ENCODE measurements at places on chromosomes 11 and 22.

DNA sequence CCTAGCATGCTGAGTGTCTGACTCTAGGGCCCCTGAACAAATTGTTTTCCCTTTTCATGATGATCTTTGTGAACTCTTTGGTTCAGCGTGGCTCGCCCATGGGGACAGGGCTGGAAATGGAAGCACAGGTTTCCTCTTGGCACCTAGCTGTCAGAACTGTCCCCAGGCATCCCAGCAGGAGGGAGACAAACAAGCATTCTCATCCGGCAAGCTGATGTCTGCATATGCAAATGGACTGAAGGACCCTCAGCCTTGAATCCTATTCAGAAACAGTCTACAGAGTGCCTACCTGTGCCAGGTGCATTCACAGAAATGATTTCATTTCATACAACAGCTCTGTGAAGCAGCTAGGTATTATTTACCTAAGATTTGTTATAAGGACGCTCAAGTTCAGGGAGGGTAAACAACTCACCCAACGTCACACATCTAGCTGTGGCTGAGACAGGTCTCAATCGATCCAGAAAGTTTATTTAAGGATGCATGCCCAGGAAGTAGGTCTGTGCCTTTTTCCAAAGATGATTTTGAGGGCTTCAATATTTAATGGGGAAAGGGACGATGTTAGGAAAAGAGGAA is 176.4 kb downstream of the KIRREL3 start:
- peak; percentile 99 for DNase-seq

DNA sequence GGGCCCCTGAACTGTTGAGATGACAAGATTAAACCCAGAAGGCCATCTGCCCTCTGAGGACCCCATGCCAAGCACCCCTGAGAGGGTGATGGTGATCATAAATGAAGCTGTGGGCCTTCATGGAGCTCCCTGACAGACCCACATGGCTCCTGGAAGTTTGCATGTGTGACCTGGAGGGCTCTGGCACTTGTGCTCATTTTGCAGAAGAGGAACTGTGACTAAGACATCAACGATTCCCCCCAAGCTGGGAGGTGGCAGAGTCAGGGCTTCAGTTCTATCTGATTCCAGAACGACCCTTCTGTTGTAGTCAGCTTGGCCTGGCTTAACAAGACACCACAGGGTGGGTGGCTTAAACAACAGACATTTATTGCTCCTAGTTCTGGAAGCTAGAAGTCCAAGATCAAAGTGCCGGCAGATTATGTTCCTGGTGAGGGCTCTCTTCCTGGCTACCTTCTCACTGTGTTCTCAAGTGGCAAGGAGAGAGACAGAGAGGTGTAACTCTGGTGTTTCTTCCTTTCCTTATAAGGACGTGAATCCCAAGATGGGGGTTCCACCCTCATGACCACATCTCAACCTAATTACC is 46.4 kb upstream of the CD82 start:
- no peak for DNase-seq

- DNase-seq: no peak
Observed at GRCh38 chr11:128824191-128825049, 42.7 kb downstream of the KCNJ1 start.

- DNase-seq: no peak
Observed at GRCh38 chr11:93686226-93686625, 24.7 kb downstream of the CEP295 start.

DNA sequence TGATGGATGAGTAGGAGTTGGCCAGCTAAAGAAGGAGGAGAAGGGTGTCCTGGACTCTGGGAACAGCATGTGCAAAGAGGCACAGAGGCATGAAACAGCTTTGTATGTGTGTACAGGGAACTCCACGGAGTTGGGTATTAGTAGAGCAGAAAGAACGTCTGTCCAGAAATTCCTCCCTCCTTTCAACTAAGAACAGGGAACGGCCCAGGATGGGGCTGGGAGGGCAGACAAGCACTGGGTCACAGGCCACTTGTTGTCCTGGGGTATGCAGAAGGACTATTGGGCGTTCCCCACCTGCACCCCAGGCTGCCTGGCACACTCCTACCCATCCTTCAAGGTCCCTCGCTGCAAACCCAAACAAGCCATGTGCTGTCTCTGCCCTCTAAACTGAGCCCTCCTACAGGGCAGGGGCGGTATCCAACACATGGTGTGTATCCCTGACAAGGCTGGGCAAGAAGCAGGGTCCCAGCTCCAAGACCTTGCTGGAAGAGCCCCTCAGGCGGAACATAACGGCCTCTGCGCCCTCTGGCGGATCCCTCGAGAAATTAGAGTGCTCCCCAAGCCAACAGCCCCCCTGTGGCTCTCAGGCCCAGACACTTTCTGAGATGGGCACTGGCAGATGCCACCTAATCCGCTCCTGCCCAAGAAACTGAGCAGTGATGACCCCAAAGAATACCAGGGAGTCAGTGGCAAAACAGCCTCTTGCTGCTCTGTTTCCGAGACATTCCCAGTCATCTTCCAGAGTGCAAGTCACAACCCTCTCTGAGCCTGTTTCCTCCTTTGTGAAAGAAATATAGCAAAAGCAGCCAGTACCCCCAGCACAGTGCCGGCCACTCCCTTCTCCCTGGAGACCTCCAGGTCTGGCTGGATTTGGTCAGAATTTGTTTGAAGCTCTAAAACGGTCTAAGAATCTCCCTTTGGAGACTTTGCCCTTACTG is 1.6 kb upstream of the ELFN2 start:
- DNase-seq: no peak

- no peak for DNase-seq
Observed at GRCh38 chr11:29100967-29101366, 915.9 kb downstream of the KCNA4 start.

DNA sequence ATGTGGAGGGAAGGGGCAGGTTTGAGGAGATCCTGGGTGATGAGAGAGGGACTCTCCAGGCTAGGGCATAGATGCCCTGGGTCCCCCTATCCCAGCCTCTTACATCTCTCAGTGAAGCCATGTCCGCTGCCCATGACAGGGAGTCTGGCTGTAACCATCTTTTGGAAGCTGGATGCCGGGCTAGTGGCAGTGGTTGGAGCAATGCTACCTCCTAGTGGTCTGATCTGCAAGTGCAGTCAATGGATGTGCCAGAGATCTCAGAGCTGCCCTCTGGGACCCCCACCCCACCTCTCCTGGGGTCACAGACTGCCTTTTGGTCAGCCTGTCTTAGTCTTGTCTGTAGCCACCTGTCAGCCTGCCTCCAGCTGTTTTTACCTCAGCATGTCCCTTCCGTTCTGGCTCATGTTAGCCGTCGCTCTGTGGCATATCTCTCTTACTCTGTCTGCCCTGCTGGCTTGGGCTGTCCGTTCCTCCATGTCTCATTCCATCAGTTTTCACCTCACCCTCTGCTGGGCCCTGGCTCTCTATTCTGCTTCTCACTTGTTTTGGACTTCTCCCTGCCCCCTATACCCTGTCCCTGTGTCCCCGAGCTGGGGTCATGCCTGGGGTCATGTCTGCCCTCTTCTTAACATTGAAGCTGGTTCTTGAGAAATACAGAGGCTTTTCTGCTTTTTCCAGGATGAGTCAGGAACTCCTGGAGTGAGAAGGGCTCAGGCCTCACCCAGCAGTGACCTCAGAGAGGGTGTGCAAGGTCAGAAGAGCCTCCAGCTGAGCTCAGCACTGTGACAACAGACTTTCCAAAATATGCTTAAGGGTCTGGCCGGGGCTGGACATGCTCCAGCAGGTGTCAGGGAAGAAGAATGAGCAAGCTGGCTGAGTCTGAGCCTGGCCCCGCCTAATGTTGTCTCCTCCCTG is 52.0 kb upstream of the THY1 start:
- peak; percentile 35 for DNase-seq

GRCh38 chr11:78898266-78898775 is 323.7 kb upstream of the NARS2 start:
- no peak for DNase-seq

- no peak for DNase-seq
Observed at GRCh38 chr22:46789992-46790391, 27.5 kb downstream of the TBC1D22A start.

DNA sequence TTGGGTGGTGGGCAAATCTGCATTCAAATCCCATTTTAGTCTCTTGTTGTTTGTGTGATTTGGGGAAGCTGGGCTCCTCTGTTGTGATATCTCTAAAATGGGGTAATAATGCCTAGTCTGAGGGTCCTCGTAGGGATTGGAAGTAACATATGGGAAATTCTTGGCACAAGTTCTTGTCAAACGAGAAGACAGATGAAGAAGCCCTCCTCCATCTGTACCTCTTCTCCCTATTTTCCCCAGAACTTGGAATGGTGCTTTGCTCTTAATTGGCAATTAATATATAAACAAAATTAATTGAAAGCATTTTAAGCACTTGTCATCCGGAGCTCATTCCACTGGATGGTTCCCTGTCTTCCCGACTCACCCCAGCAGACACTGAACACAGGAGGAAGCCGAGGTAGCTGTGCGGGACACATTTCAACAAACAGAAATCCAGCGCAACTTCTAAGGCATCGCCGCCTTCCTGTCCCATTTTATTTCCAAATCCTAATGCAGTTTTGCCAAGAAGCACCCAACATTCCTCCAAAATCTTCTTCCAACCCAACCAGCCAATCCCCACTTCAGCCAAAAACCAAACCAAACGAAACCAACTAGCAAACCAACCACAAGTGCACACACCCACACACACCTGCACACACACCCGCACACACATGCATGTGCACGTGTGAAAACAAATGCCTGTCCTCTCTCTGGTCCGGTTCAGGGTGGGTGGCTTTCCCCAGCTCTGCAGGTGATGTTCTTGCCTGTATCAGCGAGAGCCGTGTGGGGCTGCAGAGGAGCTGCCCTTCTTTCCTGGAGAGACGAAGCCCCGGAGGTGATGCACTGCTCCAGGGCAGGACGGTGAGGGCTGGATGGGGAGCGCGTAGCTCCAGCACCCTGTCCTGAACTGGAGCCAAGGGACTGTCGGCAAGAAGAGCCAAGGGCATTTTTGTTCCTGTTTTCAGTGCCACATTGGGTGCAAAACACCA is 100.8 kb upstream of the B3GAT1 start:
- no peak for DNase-seq

- DNase-seq: no peak
Observed at GRCh38 chr22:50150161-50151129, 20.1 kb upstream of the PANX2 start.

GRCh38 chr11:18739685-18740084 is 13.7 kb upstream of the IGSF22 start:
- no peak for DNase-seq

DNA sequence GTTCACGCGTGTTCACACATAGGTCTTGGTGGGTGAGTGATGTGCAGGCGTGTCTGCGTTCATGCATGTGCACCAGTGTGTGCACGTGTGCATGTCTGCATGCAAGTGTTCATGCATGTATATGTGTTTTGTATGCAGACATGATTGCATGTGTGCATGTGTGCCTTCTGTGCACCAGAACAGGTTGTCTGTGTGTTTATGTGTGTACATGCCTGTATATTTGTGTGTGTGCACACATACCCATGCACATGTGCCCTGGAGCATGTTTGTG is 4.9 kb downstream of the ZDHHC8 start:
- DNase-seq: no peak

GRCh38 chr11:24122291-24122690 is 374.6 kb upstream of the LUZP2 start:
- DNase-seq: no peak
